KBM-7 (cell line): ENCODE measurements at places on chromosomes 7 and 10.

GRCh38 chr10:102627736-102628293 lies 16.5 kb upstream of the TRIM8 start:
- no peak for DNase-seq

DNA sequence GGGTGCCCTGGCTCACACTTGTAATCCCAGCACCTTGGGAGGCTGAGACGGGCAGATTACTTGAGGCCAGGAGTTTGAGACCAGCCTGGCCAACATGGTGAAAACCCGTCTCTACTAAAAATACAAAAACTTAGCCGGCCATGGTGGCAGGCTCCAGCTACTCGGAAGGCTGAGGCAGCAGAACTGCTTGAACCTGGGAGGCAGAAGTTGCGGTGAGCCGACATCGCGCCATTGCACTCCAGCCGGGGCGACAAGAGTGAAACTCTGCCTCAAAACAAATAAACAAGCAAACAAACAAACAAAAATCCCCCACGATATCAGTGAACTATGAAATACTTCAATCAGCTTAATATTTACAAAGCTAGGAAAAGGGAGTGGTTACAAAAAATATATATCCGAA lies 382.3 kb upstream of the KCND2 start:
- no peak for DNase-seq

GRCh38 chr7:92200791-92201190 lies 21.8 kb upstream of the LRRD1 start:
- no peak for DNase-seq

GRCh38 chr10:43216931-43217562 lies 49.8 kb downstream of the RASGEF1A start:
- no peak for DNase-seq

GRCh38 chr10:84581976-84582375 lies 253.6 kb downstream of the CCSER2 start:
- DNase-seq = no peak

DNA sequence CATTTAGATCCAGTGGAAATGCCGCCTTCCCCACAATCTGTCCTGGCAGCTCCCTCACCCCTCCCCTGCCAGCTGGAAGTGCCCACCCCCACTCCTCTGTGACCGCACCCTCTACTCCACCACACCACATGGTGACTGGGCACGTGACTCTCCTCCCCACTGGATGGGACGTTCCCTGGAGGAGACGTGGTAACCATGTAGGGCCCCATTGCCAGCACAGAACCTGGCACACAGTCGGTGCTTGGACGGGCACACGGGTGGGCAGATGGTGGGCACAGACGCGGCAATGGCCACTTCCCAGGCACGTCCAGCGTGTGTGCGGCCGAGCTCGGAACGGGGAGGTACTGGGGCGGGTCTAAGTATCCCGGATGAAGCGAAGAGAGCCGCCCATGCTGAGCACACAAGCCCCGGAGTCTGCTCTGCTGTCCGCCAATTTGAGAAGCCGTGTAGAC lies 245.6 kb downstream of the MAD1L1 start:
- no peak for DNase-seq

DNA sequence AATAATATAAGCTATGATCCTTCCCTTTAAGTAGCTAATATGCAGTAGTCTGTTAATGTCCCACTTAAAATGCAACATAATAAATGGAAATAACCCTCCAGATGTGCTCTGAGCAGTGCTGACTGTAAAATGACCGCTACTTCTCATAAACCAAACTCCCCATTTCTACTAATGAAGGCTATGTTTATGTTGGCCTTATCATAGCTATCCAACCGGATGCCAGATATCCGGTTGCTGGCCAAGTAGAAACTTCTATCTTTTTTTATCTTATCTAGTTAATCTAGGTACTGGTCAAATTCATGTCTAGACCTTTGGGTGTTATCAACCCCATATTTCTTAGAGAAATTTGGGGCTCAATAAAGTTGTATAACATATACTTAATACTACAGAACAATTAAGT lies 56.6 kb downstream of the CHRM2 start:
- DNase-seq = peak; percentile 68

- no peak for DNase-seq
Observed at GRCh38 chr7:23191022-23191421, 9.2 kb downstream of the NUP42 start.

- no peak for DNase-seq
Observed at GRCh38 chr7:55439627-55440026, 74.5 kb downstream of the LANCL2 start.

DNA sequence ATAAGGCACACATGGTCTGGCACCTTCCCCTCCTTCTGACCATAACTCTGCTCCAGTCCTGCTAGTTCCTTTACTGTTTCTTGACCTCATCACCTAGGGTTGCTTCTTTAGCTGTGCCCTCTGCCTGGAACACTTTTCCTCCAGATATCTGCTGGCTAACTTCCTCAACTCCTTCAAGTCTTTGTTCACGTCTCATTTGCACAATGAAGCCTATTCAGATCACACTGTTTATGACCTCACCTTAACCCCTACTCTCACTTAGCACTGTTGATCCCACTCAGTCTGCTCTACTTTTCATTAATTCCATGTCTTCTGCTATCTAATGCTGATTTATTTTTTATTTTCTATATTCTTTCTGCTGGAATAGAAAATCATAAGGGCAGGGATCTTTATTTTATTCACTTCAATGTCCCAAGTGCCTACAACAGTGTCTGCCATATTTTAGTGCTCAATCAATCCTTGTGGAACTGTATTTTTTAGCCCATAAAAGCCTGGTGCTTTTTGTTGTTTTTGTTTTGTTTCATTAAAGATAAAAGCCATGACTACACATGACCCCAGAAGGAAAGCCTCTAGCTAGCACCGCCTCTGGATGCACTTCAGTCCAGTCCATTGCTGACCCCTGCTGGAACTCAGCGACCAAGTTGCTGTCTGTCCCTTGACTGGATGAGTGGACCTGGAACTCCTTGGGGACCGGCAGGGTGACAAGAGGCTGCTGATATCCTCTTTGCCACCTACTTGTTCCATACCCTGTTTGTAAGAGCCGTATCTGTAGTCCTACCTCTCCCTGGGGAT lies 12.3 kb downstream of the KLF14 start:
- DNase-seq = peak; percentile 43

DNA sequence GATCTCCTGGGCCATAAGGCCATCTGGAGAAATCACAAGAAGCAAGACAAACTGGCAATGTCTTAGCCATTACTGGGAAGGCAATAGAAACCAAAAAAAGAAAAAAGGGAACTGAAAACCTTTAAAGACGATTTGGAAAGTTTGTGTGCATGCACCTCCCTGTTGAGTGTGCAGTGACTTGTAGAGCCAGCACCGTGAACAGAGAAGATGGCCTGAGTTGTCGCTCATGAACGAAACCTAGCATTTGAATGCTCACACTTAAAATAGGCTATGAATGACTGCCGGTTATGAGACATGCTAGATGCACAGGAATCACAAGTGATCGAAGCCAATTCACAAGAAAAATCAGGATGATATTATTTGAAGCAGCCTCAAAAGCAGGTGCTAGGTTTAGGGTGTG lies 151.3 kb upstream of the ADO start:
- peak; percentile 36 for DNase-seq

- DNase-seq = peak; percentile 46
Observed at GRCh38 chr10:23439961-23440889, 1.4 kb downstream of the OTUD1 start.

GRCh38 chr7:49766966-49767365 lies 6.5 kb upstream of the VWC2 start:
- no peak for DNase-seq

DNA sequence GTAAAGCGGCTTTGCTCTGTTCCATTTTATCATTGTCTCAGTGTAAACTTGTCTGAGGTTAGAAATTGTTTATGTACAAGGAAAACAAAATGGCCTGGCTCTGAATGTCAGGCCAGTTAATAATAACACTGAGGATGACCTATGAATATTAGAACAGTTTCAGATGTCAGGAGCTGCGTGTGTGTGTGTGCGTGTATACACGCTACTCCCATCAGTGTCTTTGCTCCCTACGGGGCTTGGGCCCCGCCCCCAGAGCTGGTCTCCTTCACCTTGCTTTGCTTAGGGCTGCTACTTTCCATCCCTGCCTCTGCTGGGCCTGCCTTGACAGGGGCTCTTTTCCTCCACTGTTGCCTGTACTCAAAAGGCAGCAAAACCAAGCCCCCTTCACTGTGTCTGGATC lies 142.3 kb upstream of the BET1 start:
- DNase-seq = no peak

DNA sequence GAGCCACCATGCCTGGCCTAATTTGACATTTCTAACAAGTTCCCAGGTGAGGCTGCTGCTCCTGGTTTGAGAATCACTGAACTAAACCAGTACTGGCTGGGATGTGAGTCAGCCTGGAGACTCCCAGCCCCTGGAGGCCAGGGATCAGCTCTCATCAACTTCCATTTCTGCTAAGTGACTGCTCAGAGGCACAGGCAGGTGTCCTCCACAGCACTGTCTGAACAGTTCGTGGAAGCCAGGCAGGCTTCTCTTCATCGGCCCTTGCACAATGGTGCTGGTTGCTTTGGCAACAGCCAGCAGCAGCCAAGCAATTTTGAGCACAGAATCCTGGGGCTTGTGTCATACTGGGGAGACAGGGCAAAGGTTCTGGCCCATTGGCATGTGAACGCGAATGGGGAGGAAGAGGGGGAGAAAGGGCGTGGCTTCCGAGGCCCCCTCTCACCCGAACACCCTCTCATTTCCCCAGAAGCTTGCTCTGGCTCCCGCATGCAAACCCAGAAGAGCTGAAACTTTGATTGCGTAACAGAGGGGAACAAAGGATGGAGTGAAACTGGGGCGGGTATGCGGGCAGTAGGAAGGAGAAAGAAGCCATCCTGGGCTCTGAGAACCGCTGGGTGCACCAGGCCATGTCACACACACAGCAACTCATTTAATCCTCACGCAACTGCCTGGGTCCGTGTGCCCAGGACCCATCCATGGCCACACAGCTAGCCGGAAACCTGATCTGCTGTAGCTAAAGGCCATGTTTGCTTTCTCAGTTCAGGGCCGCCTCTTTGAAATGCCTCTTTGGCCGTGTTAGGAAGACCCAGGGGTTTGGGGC lies 9.0 kb upstream of the POR start:
- peak; percentile 51 for DNase-seq

DNA sequence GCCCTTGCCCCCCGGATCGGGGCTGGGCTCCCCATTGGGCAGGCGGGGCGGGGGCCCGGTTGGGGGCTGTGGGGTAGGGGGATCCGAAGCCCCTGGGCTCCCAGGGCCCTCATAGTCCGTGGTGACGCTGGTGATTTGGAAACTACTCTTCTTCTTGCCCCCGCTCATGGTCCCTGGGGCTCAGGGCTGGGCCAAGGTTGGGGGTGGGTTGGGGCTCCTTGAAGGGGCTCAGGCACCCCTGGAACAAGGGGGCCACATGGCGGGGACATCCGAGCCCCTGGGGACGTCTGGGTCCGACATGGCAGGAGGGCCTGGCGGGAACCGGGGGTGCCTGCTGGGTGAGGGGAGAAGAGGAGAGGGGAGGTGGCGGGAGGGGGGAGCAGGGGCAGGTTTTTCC lies 1.1 kb downstream of the TSC22D4 start:
- no peak for DNase-seq

GRCh38 chr7:17910377-17910776 lies 29.9 kb downstream of the SNX13 start:
- no peak for DNase-seq

- peak; percentile 97 for DNase-seq
Observed at GRCh38 chr7:154928136-154929005, 74.6 kb downstream of the PAXIP1 start.

- DNase-seq = no peak
Observed at GRCh38 chr10:22700489-22700888, 13.9 kb downstream of the PIP4K2A start.

DNA sequence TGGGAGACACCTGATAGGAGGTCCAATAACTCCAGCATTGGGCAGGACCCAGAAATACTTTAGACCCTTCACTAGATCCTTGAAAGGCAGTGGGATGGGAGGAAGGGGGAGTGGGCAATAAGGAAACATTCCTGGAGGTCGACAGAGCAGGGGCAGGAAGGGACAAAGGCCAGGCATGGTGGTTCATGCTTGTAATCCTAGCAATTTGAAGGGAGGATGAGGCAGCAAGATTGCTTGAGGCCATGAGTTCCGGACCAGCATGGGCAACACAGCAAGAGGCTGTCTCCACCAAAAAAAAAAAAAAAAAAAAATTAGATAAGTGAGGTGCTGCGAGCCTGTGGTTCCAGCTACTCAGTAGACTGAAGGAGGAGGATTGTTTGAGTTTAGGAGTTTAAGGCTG lies 134.9 kb downstream of the JCAD start:
- no peak for DNase-seq

DNA sequence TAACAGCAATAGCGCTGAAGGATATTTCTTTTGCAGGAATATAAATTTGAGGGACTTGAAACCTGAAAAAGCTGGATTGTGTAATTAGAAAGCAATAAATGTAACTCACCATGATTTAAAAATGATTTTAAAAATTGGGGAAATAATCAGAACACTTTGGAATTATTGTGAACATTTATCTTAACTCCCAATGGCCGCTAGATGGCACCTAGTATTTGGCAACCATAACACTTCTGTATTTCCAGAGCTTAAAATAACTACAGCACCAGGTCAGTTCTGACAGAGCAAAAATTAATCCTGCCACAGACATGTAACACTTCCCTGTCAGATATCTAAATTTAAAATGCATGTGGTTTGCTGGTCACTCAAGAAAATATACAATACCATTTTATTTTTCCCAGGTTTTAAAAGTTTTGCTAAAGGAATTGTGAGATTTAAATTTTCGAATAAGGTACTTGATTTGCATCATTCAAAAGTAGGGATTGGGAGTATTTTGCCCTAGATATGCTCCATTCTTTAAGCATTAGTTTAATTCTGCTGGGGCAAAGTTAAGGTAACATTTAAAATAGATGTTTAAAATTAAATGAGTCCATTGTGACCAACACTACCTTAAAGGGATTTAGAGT lies 144.5 kb downstream of the PPP1R3A start:
- DNase-seq = peak; percentile 63

GRCh38 chr7:150357771-150358427 lies 10.7 kb upstream of the REPIN1 start:
- no peak for DNase-seq
